LHCN-M2 (cell line): ENCODE measurements at places on chromosomes 2 and 18. TPM values are rescaled to one million over a fixed set of nuclear protein-coding genes. Genes with fewer than 3 reads are reported as not detected.
A peak's percentile ranks its signal among the peaks of the same experiment; 100 is the strongest.

The SMYD1 gene
- 0.45 and 1.6 TPM in 2 replicates for total RNA-seq

- peak; percentile 58 for DNase-seq
Measured at GRCh38 chr2:85648619-85649018, 19.4 kb downstream of the SFTPB start.

The NPHP1 gene
- 3.6 and 4.8 TPM in 2 replicates for total RNA-seq

The POTEI gene
- not detected in 2 replicates for total RNA-seq

The RAD51AP2 gene
- under 0.01 TPM in 1 of 2 replicates, not detected in the other for total RNA-seq

- DNase-seq, result peak; percentile 98
Measured at GRCh38 chr2:226115102-226115831, 684.4 kb downstream of the IRS1 start.

- DNase-seq, result peak; percentile 98
Measured at GRCh38 chr2:181790716-181791649, 100.5 kb upstream of the ITPRID2 start.

DNA sequence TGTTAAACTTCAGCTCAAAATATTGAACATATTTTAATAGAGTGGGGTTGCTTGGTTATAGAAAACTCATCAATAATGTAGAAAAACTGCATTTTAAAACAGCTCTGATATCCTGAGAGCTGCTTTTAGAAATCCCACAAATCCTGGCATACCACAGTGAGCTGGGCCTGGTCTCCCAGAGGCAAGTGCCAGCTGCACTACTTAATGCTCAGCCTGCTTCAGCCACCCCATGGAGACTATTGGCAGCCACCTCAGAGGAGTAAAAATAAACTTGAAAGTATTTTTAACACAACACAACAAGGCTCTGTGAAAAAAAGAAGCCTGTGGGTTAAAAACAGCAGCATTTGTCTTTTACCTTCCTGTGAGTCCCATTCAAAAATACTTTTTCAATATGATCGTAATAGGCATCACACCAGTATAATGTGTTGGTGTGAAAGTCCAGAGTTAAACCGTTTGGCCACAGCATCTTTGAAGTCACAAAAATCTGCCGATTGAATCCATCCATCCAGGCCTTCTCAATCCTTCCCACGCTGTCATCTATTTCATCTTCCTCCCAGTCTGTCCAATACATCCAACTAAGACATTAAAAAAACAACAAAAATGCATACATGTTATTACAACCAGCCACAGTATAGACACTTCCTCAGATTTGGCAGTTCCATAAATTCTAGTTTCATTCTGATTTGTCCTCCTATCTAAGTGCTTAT lies 1115.3 kb downstream of the LRP1B start:
- peak; percentile 67 for DNase-seq

The TUBA4B gene
- total RNA-seq, result not detected in 2 replicates

The TLX2 gene
- total RNA-seq, result 0.46 and 1.1 TPM in 2 replicates

DNA sequence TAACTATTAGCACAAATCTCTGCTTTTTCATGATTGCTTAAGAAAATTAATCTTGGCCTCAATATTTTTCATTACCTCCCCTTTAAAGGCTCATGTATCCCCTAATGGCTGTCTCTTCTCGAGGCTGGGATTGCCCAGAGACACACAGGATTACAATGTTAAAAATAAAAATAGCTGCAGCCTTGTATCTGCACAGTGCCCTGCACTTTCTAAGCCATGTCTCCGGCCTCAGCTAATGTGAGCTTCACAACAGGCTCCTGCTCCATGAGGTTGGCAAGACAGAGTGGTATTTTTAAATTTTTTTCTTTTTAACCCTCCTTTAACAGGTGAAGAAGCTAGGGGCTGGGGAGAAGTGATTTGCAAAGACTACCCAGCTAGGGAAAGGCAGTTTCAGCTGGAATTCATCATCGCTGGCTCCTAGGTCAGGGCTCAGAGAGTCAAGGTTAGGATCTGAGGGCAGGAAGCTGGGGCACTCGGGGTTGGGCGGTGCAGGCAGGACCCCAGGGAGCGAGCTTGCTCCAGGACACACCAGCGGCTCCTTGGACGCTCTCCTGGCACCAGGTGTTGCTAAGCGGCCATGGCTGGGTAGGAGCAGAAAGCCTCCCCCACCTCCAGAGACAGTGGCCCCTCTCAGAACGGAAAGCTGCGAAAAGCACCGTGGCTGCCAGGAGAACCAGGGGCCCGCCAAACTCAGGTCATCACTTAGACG lies 135.6 kb downstream of the SMAD2 start:
- no peak for DNase-seq

GRCh38 chr2:233414777-233415570 lies 60.7 kb downstream of the DGKD start:
- DNase-seq, result peak; percentile 74

The MC5R gene
- total RNA-seq, result not detected in 2 replicates

DNA sequence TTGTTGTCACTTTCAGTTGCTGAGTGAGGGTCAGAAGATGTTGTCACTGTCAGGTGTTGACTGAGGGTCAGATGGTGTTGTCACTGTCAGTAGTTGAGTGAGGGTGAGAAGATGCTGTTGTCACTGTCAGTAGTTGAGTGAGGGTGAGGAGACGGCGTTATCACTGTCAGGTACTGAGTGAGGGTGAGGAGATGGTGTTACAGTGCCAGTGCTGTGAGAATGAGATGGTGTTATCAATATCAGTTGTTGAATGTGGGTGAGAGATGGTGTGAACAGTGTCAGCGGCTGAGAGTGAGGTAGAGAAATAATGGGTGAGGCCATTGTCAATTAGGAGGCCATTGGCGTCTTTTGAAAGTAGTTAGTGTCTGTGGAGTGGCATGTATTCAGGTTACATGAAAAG lies 1.6 kb upstream of the ATP9B start:
- DNase-seq, result no peak

DNA sequence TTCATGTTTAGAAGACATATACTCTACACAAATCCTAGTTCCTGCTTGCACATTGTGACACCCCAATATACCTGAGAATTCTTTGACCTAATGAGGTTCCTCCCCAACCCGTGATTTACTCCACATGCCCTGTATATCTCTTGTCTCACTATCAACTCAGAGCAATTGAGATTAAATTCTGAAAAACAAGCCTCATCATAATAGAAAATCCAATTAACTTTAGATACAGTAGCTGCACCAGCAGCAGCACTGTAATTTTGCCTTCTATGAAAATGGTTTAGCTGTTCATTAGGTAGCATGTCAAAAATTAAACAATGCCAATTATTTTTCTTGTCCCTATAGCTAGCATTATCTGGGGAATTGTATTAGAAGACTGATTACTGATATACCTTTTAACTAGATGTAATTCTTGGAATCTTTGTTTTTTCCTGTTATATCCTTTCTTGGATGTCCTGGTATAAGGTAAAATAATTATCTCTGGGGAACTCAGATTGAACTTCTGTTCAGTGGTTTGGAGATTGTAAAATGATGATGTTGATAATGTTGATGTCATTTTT lies 218.9 kb upstream of the TANK start:
- no peak for DNase-seq

- DNase-seq, result no peak
Measured at GRCh38 chr18:48552130-48552529, 13.3 kb downstream of the CTIF start.

DNA sequence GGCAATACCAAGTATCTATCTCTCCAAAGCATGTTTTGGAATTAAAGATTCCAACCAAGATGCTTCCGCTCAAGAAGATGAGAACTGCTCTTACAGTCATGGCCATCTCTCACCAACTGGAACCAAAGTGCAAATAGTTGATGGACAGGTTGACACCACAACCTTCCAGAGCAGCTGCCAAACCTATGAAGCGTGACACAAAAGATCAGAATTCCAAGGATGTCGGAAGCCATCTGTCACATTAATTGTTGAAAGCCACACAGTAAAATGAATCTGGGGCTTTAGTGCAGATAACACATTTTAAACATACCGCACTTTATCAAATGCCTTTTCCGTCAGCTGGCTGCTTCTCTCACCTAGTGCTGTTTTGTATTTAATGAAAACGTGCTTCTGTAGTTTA lies 195.7 kb downstream of the CDH20 start:
- peak; percentile 65 for DNase-seq

The BOLL gene
- not detected in 2 replicates for total RNA-seq

DNA sequence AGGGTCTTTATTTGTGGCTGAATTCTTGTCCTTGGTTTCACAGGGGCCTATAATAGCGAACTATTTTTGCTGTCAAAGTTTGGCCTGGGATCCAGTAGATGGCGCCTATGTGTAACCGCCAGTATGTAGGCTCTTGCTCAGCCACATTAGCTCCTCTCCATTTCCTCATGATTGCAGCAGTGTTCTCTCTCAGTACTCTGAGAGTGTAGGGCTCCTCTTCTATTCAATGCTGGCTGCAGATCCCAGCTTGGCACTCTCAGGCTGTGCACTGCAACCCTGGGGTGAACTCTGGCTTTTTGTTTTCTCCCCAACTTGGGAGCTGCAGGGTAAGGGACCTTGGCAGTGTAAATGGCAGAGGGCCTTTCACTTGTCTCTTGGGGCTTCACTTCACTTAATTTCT lies 344.6 kb upstream of the CHAC2 start:
- peak; percentile 39 for DNase-seq

GRCh38 chr2:1656961-1657841 lies 87.1 kb downstream of the PXDN start:
- no peak for DNase-seq

DNA sequence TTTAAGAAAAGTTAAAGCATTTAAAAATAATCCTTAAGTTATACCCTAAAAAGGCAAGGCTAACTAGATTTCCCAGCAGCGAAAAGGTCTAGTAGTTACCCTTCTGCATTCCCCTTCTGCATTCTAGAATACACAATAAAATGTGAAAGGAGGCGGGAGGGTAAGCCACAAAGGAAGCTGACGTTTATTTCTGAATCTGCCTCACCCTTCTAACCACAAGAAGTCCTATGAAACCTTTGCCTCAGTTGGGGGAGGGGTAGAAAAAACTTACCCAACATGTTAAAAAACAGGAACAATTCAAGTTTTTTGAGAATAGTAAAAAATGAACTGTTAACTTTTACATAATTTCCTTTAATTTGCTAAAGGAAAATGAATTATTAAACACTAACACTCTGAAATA lies 11.3 kb downstream of the STK17B start:
- DNase-seq, result peak; percentile 92
